Naive thymus-derived CD8-positive, alpha-beta T cell (primary cell): ENCODE measurements at places on chromosomes 13 and 19.
A peak's percentile ranks its signal among the peaks of the same experiment; 100 is the strongest.

- DNase-seq = no peak
These were observed 128.7 kb downstream of the MAB21L1 start for GRCh38 chr13:35347679-35348205.

DNA sequence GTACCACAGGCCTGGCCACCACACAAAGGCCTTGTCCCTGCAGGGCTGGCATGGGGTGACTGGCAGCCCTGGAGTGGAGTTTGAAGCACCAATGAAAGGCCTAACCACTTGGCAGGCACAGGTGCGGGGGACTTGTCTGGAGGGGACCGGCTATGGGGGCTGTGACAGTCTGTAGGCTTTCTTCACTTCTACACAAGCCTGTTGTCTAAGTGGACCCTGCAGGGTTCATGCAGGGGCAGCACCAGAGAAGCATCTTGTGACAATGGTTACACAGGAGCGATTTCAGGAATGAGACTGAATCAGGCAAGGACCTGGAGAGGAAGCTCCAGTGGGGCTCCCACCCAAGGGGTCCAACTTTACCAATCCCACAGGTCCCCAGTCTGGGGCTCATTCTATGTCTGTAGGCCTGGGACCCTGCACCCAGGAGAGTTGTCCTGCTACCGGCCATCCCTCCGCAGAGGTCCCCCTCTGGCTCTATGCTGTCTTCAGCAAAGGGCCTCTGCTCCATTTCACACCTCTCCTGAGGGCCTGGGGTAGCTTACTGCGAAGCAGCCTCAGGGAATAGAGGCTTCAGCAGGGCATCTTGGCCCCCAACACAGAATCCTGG is 2.3 kb upstream of the ZNF837 start:
- no peak for DNase-seq

GRCh38 chr19:58181902-58182576 is 822 bp upstream of the ZNF274 start:
- DNase-seq = peak; percentile 35

DNA sequence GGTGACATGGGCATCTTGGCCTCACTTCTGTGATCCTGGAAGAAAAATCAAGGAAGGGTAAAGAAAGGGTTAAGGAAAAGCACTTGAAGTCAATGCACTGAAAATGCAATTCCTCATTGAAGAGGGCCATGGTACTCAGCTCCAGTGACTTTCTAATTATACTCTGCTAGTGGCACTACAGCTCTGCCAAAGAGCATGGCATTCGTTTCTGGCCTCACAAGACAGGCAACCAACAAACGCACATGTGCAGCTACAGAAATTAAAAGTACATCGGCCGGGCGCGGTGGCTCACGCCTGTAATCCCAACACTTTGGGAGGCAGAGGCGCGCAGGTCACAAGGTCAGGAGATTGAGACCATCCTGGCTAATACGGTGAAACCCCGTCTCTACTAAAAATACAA is 21.8 kb downstream of the SACS start:
- DNase-seq = no peak

DNA sequence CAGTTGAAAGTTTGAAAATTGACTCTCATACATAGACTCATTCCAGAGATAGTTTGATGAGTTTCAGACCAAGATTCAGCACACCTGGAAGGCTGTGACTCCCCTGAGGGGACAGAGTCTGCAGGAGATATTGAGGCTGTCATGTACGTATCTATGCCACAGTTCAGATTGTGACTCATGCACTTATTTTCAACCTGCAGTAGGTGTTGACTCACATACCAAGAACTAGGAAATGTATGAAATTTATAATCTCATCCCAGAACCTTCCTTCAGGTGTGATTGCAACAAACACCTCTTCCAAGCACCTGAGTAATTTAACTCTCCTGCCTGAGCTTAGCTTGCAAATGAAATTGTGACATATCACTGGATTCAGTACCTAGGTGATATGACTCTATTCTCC is 64.4 kb upstream of the ZNF43 start:
- DNase-seq = no peak

DNA sequence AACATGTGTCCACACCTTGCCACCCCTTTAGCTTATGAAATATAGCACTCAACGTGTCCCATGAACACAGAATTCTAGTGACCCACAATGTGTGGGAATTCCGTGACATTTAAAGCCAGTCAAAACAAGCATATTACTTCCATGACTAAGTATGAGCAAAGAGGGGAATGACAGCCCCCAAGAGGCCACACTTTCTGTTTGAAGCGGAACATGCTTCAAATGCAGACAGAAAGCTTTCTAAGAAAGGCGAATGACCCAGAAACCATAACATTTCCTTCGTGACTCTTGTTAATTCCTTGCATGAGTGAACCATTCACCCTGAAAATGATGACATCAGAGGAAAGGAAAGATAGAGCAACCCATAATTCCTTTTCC is 122.0 kb upstream of the FNDC3A start:
- DNase-seq = no peak

GRCh38 chr13:27118428-27119054 is 53.1 kb downstream of the USP12 start:
- DNase-seq = no peak

GRCh38 chr13:107342747-107343146 is 774.8 kb upstream of the ARGLU1 start:
- DNase-seq = no peak

DNA sequence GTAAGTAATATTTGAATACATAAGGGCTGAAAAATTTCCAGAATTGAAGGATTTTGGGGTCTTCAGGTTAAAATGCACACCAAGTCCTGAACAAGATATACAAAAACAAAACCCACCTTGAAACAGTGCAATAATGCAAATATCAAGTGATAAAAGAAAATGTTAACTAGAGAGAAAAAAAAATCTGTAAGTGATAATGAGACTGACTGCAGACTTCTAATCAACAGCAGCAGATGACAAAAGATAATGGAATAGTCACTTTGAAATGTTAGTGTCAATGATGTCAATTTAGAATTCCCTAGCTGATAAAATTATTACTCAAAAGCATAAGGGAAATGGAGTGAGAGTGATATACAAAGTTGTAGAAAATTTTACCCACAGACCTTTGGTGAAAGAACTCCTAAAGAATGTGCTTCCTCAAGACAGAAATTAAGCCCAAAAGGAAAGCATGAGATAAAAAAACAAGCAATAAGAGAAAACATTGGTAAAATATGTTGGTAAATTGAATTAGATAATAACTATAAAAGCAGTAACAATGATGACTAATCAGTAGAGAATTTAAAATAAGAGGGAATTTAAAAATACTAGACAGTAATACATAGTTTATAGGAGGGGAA is 12.4 kb upstream of the DGKH start:
- DNase-seq = no peak

DNA sequence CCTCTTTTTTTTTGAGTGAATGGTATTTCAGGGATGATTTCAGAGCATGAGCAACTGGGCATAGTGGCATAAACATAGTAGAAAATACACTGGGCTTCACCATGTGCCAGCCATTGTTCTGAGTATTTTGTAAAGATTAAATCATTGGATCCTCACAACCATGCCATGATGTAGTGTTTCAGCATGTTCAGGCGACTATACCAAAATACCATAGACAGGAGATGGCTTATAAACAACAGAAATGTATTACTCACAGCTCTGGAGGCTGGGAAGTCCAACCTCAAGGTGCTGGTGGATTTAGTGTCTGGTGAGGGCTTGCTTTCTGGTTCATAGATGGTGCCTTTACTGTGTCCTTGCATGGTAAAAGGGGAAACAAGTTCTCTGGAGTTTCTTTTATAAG is 101.5 kb upstream of the KL start:
- no peak for DNase-seq

GRCh38 chr13:45717349-45717748 is 15.2 kb downstream of the CBY2 start:
- no peak for DNase-seq

DNA sequence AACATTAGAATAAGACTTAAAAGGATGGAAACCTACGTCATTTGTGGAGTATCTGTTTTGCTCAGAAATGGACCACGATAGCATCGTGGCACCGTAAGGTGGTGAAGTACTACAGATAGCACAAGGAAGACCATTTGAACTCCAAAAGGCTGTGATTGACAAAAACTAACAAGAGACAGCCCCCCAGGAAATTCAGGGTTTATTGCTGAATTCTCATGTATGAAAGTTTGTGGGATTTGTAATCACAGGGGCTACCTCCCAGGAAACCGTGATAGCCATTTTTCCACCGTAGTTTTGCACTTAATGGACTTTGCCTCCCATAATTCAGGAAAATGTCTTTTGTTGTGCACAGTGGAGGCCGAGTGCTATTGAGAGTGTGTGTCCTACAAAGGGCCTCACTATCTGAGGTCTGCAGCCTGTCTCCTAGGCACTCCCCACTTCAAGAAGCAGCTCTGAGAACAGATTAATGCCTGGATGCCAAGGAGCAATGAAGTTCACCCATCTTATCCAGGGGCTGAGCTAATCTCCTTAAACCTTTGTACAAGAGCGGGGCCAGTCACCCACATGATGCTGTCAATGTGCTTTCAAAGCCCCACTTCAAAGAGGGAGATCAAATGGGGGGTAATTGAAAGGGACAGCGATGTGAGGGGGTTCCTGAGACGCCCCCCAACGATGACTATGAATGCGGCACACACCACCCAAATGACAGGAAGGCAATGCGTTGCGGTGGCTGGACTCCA is 182.6 kb downstream of the COL4A1 start:
- no peak for DNase-seq

GRCh38 chr19:35869327-35870123 is 1.2 kb downstream of the APLP1 start:
- peak; percentile 76 for DNase-seq

DNA sequence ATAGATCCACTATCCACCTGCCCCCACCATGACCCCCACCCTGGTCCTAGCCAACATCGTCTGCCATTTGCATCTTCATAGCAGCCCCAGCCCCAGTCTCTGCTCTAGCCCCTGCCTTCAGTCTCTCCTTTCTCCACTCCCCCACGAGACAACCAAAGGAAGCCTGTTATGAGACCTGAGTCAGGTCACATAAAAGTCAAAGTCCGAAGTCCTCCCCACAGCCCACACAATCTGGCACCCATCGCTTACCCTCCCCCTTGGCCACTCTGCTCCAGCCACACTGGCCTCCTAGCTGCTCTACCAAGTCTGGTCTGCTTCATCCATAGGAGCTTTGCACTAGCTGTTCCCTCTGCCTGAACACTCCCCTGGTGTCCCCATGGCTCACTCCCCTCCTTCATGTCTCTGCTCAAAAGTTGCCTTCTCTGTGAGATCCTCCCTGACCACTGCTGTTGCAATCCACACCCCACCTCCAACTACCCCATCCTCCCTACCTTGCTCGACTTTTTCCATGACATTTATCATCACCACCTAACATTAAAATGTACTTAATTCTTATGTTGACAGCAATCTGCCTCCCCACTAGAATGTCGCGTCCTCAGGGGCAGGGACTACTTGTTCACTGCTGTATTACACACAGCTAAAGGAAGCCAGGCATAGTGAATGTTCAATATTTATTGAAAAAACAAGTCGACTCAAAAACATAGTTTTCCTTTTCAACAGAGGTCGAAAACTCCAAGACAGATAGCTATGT is 1.2 kb upstream of the PLEKHG2 start:
- no peak for DNase-seq

- peak; percentile 34 for DNase-seq
These were observed 454 bp downstream of the BLVRB start for GRCh38 chr19:40465025-40465556.

- DNase-seq = no peak
These were observed 852.0 kb downstream of the DACH1 start for GRCh38 chr13:71015021-71015420.

GRCh38 chr13:113765564-113765910 is 6.5 kb downstream of the TMEM255B start:
- DNase-seq = no peak

GRCh38 chr13:41456768-41457588 is at the start of gene RGCC:
RGCC (plus strand) TSS chr13:41457550; CDS start chr13:41457708, 158 bp downstream.
- DNase-seq = peak; percentile 97

DNA sequence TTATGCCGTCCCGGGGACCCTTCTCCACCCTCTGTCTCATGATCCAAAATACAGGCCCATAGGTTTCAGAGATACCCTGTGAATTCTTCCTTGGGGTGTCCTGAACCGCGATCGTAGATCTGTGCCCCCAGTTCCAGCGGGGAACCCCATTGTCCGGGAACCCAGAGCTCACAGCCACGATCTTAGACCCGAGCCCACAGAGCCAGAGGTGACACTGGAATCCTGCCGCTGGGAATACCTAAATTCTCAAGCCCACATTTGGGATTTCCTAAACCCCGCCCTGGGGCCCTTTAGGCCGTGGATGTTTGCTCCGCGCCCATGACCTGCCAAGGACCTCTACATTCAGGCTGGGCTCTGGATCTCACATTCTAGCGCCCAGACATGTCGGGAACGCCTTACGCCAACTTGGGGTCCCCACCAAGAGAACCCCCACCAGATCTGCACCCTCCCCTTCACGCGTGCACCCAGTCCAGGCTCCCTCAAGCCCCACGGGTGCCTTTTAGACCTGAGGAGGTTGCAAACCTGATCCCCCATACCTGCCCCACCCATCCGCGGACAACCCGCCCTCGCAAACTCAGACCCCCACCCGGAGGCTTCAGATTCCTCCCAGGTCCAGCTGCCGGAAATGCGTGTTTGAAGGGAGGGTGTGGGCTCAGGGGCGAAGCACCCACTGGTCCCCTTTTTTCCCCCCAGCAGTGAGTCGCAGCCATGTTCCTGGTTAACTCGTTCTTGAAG is 605 bp downstream of the CAPNS1 start:
- no peak for DNase-seq

- DNase-seq = no peak
These were observed 21.3 kb upstream of the CCNP start for GRCh38 chr19:40247735-40248262.
